ENCODE measurements at places on chromosomes 12 and 14.

DNA sequence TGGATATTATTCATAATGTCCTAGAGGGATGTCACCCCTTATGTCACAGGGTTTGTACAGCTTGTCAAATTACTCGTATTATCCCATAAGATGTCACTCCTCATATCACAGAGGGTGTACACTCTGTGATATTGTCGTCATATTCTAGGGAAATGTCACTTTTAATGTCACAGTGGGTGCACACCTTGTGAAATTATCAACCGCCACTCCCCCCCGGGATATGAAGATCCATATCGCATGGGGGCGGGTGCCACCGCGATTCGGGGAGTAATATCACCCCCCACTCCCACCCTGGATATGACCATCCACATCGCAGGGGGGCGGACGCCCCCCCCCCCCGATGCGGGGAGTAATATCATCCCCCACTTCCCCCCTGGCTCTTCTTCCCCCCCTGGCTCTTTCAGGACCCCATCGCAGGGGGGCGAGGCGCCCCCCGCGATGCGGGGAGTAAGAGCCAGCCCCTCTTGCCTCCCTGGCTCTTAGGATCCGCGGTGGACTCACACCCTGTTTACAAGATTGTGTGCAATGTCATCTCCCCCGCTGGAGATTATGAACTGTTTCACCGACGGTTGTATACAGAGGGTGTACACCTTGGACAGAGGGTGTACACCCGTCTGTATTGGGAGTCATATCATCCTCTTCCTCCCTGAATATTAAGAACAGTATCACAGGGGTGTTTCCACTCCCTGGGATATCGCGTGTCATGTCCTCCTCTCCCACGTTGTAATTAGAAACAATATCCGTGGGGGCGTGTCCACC is 92.8 kb downstream of the FRMD6 start:
- no peak for ATAC-seq

- no peak for ATAC-seq
Observed at GRCh38 chr12:132174015-132174838, 30.0 kb downstream of the NOC4L start.

- ATAC-seq: no peak
Observed at GRCh38 chr12:1716911-1717310, 26.0 kb downstream of the ADIPOR2 start.

- no peak for ATAC-seq
Observed at GRCh38 chr14:30587141-30587540, 28.2 kb downstream of the G2E3 start.

DNA sequence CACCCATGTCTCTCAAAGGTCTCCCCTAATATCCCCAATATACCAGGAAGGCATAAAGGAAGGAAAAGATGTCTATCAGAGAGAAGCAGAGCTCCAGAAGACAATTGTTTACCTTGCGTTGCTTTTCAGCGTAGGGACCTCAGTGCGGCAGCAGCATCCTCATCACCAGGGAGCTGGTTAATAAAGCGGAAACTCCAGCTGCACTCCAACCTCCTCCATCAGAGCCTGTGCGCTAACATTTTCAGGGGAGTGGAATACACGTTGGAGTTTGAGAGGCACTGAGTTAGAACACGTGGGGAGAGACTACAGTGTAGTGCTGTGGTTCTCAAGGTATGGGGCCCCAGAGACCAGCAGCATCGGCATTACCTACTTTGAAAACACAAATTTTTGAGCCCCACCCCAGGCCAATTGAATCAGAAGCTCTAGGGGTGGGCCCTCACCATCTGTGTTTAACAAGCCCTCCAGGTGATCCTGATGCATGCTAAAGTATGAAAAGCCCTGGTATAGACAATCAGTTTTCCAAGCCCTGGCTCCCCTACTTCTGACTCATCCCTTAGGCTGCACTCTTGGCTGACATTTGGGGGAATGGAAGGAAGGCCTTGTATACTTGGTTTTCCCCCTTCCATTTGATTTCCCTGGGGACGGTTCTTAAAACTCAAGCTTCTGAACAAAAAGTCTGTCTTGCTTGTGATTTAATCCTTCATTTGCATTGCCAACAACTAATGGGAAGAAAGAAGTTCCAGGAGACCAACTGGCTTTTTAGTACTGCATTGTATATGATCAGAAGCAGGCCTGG is 419.0 kb upstream of the CCDC196 start:
- ATAC-seq: no peak

- no peak for ATAC-seq
Observed at GRCh38 chr12:28017126-28017872, 44.8 kb upstream of the PTHLH start.

DNA sequence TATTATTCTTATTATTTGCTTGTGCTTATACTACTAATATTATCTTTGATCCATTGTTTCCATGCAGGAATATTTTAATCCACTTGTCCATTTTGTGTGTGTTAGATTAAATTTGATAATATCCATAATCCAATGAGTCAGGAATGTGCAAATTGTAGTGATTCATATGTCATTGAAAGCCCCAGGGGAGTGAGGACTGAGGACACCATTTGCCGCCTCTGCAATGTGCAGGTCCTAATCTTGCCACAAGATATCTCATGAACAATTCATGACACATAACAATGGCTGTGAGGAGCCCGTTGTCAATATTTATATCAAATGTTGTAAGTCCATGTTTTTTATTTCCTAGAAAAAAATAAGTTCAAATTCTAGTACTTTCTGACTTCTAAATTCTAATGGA is 250.5 kb downstream of the ZFP36L1 start:
- ATAC-seq: no peak

All from motor neuron (in vitro differentiated cells).